Cerebellum (tissue), 4 donors: ENCODE measurements at places on chromosomes 4 and X. TPM values are rescaled to one million over a fixed set of nuclear protein-coding genes. Genes with fewer than 3 reads are reported as not detected.

The GAGE12J gene
- total RNA-seq: not detected

The WDR17 gene
- 60.2 TPM for total RNA-seq

DNA sequence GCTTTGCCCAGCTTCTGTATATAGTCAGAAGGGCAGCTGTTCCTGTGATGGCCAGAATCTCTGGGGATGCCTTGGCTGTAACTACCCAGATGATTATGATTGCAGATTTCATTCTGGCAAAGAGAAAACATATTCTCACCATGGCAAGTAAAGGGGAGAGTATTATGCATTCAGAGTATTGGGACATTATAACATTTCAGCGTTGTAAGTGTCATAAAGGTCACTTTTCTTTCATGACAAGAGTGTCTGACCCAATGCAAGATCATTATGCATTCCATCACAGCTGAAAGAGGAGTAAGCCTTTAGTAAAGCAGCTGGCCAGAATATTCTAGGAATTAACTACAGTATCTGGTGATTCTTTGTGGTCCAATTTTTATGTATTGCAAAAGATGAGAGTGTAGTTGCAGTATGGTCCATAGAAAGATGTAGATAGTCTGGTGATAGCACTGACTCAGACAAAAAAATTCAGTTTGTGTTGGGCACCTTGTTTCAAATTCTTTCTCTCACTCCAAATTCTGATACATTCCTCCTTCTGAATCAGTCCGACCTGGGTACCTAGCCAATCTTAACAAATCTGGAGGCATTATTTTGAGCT is 2366.3 kb downstream of the PCDH7 start:
- no peak for DNase-seq

DNA sequence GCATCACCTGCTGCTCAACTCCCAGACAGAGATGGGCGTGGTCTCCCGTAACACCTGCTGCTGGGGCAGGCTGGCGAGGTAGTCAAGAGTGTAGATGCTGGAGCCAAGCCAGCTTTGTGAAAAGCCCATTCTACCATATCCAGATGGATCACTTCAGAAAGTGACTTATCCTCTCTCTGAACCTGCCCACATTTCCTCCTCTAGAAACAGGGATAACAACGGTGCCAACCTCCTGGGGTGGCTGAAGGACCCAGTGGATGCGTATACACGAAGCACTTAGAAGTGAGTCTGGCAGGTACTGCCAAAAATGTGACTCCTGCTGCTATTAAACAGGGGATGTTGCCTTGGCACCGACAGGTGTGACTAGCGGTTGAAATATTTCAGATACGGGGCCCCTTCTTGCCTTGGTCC is 95.8 kb downstream of the SORBS2 start:
- peak; percentile 12 for DNase-seq

- DNase-seq: no peak
Measured at GRCh38 chr4:87657525-87657924, 7.4 kb downstream of the DMP1 start.

DNA sequence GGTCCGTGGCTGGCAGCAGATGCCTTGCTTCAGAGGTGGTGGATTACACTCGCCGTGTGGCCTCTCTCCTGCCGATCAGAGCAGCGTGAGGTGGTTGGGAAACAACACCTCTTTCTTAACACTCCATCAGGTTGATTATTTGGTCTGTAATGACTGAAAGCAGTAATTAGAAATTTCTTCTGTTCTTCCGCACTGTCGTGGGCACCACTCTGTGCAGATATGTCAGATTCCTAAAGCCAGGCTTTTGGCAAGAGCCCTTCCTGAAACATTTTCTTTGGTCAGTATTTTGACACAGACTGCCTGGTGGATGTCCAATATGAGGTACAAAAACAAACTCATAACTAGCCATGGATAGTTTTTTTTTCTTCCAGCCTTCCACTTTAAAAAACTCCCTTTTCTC is 100.9 kb downstream of the FNIP2 start:
- peak; percentile 41 for DNase-seq

- no peak for DNase-seq
Measured at GRCh38 chr4:40283968-40284367, 51.2 kb upstream of the CHRNA9 start.
